PC-3 (cell line): ENCODE measurements at places on chromosomes 11 and 22. TPM values are rescaled to one million over a fixed set of nuclear protein-coding genes. Genes with fewer than 3 reads are reported as not detected.

Gene SCN2B
- 0.12 TPM in 1 of 2 replicates, not detected in the other for total RNA-seq

- peak; percentile 53 for DNase-seq
- no peaks in the 10 kb centered on the region for H3K4me1 ChIP-seq
- H3K36me3 ChIP-seq: no peaks in the 10 kb centered on the region
- peaks cover 33% of the 10 kb centered on the region for H3K27me3 ChIP-seq
- H3K27ac ChIP-seq: no peak overlapping the region
Observed at GRCh38 chr11:90288212-90288821, 65.5 kb upstream of the CHORDC1 start.

- H3K4me1 ChIP-seq: no peaks in the 10 kb centered on the region
- H3K27me3 ChIP-seq: no peaks in the 10 kb centered on the region
- no peaks in the 10 kb centered on the region; the same call in 1 of the 2 replicates for H3K36me3 ChIP-seq
- no peak overlapping the region for H3K4me3 ChIP-seq
- DNase-seq: peak; percentile 60
Observed at GRCh38 chr11:129917231-129917630, 21.9 kb upstream of the NFRKB start.

Gene MRGPRX4
- not detected in 2 replicates for total RNA-seq

DNA sequence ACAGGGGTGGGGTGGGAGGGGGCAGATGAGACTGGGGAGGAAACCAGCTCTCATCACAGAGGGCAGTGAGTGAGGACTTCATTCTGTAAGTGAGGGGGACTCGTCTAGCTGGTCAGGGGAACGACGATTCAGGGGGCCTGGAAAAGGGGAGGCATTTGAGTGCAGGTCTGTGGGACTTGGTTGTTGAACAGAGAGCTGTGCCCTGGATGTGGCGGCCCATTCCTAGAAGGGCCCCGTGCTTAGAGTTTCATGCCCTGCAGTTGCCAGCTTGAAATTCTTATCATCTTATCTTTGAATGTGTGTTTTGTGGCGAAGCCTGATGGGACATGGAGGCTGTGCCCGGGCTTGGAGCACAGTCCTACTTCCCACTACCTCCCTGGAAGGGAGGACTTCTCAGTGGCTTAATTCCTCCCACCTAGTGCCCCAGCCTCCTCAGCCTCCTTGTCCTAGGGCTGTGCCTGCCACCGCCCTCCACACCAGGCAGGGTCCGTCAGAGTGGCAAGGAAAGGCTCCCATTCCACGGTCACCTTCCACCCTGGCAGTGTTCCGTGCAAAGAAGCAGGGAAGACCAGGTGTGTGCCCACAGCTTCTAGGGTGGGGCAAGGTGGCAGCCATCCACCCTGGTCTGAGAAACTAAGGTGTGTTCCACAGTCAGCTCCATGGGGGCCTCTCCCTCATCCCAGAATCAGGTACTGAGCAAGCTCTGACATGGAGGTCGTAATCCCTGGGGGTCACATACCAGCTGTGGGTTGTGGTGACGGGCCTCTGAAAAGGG lies 59.7 kb upstream of the LMO1 start:
- H3K36me3 ChIP-seq: no peaks in the 10 kb centered on the region
- H3K27me3 ChIP-seq: peaks cover 37% of the 10 kb centered on the region
- no peak overlapping the region for H3K4me3 ChIP-seq
- H3K27ac ChIP-seq: no peak overlapping the region
- DNase-seq: no peak

Gene MYO7A
- 0.66 and 1.2 TPM in 2 replicates for total RNA-seq
